ENCODE measurements at places on chromosomes 5 and 9. TPM values are rescaled to one million over a fixed set of nuclear protein-coding genes. Genes with fewer than 3 reads are reported as not detected.

PCDH12 gene
- total RNA-seq = 0.42 TPM

- no peak for DNase-seq
These were observed 75.1 kb upstream of the FSTL4 start for GRCh38 chr5:133687212-133688061.

- DNase-seq = no peak
These were observed 60.4 kb upstream of the SPRY4 start for GRCh38 chr5:142385194-142385593.

PCDHGB1 gene
- 1.1 TPM for total RNA-seq

GRCh38 chr9:127004946-127005769 is 90.6 kb downstream of the RALGPS1 start:
- DNase-seq = no peak

MAT2B gene
- total RNA-seq = 41.2 TPM

SLC25A48 gene
- total RNA-seq = 0.80 TPM

DNA sequence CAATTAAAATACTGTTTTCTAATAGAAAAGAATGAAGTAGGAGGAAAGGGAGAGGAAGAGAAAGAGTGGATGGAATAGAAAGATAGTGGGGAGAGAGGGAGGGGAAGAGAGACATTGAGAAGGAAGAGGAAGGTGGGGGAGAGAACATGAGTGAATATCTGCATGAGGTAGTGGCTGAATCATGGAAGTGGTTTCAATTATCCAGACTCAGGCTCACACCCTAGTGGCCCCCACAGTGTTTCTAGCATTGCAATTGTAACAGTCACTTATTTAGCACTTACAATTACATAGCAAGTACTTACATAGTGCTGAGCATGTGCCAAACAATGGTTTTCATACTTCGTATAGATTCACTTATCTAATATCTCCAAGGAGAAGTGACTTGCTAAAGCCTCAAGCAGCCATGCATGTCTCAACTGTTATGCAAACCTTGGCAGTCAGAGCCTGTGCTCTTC is 72.7 kb downstream of the CAST start:
- DNase-seq = no peak

GRCh38 chr9:125393426-125393825 is 131.8 kb downstream of the GAPVD1 start:
- DNase-seq = no peak

GRCh38 chr5:43652537-43653302 is 49.7 kb downstream of the NNT start:
- DNase-seq = no peak

- DNase-seq = no peak
These were observed 28.3 kb upstream of the PDE4D start for GRCh38 chr5:59921816-59922215.

CARD19 gene
- total RNA-seq = 60.7 TPM

DNA sequence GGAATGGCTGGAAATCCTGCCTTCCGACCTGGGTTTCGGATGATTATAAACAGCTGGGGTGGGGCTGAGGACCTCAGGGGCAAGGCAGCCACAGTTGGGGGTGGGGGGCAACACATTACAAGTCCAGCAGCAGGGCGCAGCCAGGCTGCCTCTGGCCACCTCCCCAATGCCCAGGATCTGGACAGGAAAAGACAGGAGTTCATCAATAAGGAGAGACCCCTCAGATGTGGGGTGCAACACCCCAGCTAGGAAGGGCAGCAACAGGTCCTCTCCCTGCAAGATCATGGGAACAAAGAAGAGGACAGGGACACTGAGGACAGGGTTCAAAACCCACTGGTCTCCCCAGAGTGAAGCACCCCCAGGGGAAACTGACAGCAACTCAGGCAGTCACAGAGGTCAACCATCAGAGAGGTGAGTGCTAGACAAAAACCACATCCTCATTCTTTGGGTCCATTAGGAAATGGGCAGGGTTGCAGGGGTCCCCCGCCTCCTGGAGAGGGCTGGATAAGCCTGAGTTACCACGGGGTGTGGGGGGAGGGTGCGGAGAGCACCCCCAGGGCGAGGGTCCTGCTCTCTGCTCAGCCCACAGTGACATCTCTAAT is 33.5 kb downstream of the SEMA4D start:
- no peak for DNase-seq

DNA sequence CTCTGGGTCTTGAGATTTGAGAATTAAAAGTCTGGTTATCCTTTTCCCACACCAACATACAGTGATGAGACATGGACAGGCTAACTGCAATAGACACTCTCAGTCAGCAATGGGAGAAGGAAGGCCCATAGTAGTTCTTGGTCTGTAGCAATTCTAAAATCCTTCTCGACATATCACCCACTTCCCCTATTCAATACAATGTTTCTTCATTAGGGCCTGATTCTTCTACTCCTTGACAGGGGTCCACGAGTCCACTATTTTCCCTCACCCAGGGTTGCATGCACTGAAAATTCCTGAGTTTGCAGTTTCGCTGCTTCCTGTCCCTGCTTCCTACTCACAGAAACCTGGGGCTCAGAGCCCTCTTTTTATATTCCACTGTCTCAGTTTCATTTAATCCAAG is 402.8 kb downstream of the MAT2B start:
- no peak for DNase-seq

- no peak for DNase-seq
These were observed 387.4 kb downstream of the CETN3 start for GRCh38 chr5:90022002-90022710.

ARAP3 gene
- total RNA-seq = 3.8 TPM

GRCh38 chr5:77337246-77337645 is 126.8 kb downstream of the PDE8B start:
- no peak for DNase-seq

DNA sequence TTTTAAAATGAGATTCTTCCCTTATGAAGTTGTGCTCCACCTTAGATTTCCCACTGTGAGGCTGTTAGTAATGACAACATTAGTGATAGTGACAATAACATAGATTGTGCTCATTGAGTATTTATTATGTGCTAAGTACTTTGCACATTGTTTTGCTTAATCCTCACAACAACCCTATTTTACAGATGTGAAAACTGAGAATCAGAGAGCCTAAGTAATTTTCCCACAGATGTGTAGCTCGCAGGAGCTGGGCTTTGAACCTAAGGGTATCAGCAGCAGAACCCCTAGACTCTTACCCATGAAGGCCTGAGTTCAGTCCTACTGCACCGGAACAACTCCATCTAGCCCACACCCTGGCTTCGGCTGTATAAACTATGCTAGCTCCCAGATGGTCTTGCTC is 15.6 kb upstream of the ARAP3 start:
- DNase-seq = no peak

DNA sequence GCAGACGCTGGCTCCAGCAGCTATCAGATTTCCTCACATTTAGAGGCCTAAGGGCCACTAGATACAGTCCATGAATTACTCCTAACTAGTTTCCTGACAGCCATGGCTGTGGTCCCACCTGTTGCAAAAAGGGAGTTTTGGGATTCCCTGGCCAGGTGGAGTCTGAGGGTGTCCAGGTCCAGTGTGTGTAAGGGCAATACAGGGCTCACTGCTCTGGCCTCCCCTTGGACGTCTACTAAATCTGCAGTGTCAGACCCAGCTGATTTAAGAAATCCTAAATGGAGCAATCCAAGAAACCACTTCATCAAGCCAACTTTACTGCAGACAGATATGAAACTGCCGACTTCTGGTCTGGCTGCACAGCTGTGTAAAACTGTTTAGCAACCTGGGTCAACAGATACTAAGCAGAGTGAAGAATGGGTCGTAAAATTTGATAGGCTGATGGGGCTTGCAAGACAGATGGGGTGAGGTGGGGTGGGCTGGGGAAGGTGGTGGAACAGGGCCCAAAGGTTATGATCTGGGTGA is 116.4 kb downstream of the GADD45G start:
- no peak for DNase-seq

FREM1 gene
- total RNA-seq = 0.53 TPM

- no peak for DNase-seq
These were observed 19.6 kb upstream of the UBTD2 start for GRCh38 chr5:172303162-172303561.

DNA sequence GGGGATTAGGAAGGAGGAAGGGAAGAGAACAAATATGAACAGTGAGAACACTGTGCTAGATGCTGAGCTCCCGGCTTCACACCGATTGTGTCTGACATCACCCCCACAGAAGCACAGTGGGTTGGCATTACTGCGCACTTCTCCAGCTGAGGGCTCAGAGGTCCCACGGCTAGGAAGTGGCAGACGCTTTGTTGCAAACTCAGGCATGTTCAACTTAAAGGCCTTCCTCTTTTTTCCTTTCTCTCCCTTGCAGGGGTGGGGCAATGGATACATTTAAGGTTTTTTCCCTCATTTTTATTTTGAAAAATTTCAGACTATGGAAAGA is 15.5 kb upstream of the SHB start:
- DNase-seq = peak; percentile 72

- peak; percentile 26 for DNase-seq
These were observed 109.8 kb downstream of the HMHB1 start for GRCh38 chr5:143921525-143922311.

All from lower leg skin (tissue), 4 donors.